ENCODE measurements at places on chromosomes 12 and 14.

DNA sequence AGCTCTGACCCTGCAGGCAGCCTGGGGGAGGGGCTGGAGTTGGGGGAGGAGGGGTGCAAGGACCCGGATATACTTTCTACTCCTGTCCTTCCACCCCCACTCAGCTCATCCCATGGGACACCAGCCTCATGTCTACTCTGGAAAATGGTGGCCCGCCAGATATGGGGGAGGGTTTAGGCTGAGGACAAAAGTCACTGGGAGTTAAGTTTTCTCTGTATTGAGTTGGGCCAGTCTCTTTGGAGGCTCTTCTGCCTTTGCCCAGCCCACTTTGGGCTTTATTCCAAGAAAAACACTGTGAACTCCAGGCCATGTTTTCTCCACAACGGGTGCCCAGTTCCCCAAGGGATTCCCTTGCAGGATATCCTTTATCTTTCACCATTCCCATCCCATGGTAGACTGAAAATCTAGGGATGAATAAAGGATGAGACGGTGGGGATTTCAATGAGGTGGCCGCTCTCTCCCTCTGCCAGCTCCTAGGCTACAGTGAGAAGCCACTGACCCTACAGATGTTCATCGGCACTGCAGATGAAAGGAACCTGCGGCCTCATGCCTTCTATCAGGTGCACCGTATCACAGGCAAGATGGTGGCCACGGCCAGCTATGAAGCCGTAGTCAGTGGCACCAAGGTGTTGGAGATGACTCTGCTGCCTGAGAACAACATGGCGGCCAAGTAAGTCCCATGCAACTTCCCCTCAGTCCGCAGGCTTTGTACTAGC, 4.9 kb downstream of the NFATC4 start:
- no peaks in the 10 kb centered on the region for H3K27me3 ChIP-seq
- H3K36me3 ChIP-seq = no peaks in the 10 kb centered on the region
- no peak for DNase-seq
- H3K4me1 ChIP-seq = no peaks in the 10 kb centered on the region
- no peak overlapping the region for H3K4me3 ChIP-seq
- no peak overlapping the region for H3K27ac ChIP-seq

DNA sequence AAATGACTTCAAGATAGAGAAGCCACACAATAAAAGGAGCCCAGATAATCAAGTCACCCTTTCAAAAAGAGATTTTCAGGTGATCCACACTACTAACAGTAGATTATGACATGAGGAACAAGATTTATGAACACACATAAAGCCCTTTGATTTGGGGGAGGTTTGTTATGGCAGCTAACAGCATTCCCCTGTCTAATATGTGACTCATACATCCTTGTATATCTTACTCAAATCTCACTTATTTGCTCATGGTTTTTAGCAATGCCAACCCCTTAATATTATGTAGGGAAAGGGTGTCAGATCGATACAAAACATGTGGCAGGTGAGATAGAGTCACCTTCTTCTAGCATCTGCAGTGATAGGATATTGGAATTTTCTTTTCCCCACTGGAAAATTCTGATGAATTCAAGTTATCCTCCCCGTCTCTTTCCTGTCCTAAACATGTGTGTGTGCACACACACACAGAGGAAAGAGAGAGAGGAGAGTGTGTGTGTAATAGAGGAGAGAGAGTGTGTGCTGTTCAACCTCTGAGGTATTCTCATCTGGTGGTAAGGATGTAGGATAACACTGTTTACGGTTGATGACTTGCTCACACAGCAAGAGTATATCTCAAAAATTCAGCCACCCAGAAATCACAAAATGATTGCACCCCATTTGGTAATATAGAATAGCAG, 319.9 kb downstream of the KCNC2 start:
- H3K27me3 ChIP-seq = no peaks in the 10 kb centered on the region
- peaks cover 24% of the 10 kb centered on the region for H3K4me1 ChIP-seq
- H3K4me3 ChIP-seq = no peak overlapping the region

GRCh38 chr12:120115692-120116440, 687 bp downstream of the RAB35 start:
- peak overlapping the region; percentile 86 for H3K4me3 ChIP-seq
- peaks cover 2% of the 10 kb centered on the region for H3K36me3 ChIP-seq
- peak overlapping the region; percentile 87 for H3K27ac ChIP-seq
- peak; percentile 68 for DNase-seq
- H3K4me1 ChIP-seq = peaks cover 26% of the 10 kb centered on the region
- H3K27me3 ChIP-seq = no peaks in the 10 kb centered on the region

GRCh38 chr12:69330475-69331473, 17.4 kb upstream of the LYZ start:
- H3K36me3 ChIP-seq = no peaks in the 10 kb centered on the region
- peak; percentile 49 for DNase-seq
- no peaks in the 10 kb centered on the region for H3K27me3 ChIP-seq
- H3K4me1 ChIP-seq = peaks cover 36% of the 10 kb centered on the region
- H3K4me3 ChIP-seq = peak overlapping the region; percentile 60
- peak overlapping the region; percentile 79 for H3K27ac ChIP-seq

- no peak overlapping the region for H3K27ac ChIP-seq
- H3K36me3 ChIP-seq = no peaks in the 10 kb centered on the region
- no peak for DNase-seq
- H3K4me3 ChIP-seq = no peak overlapping the region
- H3K27me3 ChIP-seq = no peaks in the 10 kb centered on the region
- H3K4me1 ChIP-seq = no peaks in the 10 kb centered on the region
Observed at GRCh38 chr12:4849795-4850345, 59.8 kb upstream of the KCNA1 start.

Measured in Caco-2 (cell line).